Activated T-helper 9 cell treated with anti-CD3 and anti-CD28 coated beads, Interleukin-2, amount 50 U/mL, for 16 hours (primary cell): ENCODE measurements at places on chromosomes 7 and 10.

DNA sequence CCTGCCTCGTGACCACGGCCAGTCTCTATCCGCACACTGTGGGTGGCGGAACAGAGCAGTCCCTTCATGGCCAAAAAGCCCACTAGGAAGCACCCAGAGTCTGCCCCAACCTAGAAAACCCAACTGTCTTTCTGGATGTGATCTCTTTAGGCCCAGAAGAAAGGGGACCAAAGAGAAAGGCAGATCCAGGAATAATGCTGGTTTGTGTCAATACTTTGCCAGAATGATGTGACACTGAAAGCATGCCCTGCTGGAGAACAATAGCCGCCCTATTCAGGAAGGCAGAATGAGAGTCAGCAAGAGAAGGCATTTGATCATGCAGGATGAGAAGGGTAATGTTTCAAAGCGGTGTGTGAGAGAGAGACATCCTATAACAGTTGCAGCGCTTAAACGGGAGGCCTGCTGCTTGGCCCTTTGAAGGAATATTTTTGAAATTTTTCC, 274.7 kb downstream of the USP6NL start:
- no peak for DNase-seq

GRCh38 chr10:29176845-29177832, 111.7 kb upstream of the LYZL1 start:
- no peak for DNase-seq

DNA sequence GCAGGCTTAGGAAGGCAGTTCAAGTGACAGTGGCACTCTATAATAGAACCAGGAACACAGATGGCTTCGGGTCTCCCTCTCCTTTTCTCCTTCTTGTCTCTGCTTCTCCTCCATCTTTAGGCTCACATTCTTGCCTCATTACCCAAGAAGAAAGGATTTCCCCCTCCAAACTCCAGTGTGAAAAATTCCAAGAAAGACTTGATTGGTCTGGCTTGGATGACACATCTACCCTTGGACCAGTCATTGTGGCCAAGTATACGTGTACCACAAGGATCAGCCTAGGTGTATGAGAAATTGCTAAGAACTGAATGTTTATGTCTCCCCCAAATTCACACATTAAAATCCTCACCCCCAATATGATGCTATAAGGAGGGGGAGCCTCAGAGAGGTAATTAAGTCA, 53.9 kb downstream of the PRTFDC1 start:
- no peak for DNase-seq

DNA sequence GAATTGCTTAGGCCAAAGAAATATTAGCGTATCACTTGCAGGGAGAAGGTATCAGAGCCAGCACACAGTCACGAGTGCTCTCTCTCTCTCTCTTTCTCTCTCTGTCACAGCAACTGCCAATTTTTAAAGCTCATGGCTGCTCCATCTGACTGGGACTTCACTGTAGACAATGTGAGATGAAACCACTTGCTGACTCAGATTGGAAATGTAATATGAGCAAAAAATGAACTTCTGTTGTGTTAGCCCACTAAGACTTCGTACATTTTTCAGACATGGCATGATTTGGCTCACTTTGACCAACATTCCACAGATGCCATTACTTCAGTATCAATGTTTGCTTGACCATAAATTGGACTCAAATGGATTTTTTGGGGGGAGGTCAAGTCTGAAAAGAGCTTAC, 68.1 kb downstream of the DGKB start:
- DNase-seq: no peak

DNA sequence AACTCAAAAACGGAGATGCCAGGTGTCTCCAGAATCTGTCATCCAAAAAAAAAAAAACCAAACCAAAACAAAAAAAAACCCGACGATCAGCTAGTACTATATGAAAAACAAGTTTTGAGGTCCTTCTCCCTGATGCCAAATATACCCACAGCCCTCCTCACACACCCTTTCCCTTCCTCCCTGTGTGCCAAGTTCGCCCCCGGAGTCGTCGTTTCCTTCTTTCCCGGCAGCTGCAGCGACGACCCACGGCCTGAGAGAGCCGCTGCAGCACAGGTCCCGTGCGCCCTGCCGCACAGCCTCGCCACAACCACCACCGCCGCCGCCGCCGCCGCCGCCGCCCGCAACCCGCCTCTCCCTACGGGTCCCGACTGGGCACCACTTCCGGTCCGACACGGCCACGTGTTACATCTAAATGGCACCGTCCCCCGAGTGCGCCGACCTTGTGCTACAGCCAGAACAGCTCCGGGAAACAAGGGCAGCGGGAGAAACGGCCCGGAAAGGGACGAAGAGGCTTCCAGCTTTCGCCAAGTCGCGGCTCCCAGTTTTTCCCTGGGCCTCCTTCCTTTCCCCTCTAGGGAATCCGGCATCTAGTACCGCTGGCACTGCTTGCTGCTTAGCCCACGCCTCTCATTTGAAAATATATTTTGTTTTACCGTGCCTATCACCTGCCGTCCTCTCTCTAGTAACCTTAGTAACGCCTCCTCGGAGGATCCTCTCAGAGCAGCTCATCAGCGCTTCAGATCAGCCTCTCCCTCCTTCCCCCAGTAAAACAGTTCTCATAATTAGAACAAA, at the start of gene FRA10AC1:
Gene FRA10AC1 (minus strand): TSS at position 383 of the 792 bp plus-strand sequence. CDS start 2,486 bp downstream, outside the sequence.
- peak; percentile 81 for DNase-seq

DNA sequence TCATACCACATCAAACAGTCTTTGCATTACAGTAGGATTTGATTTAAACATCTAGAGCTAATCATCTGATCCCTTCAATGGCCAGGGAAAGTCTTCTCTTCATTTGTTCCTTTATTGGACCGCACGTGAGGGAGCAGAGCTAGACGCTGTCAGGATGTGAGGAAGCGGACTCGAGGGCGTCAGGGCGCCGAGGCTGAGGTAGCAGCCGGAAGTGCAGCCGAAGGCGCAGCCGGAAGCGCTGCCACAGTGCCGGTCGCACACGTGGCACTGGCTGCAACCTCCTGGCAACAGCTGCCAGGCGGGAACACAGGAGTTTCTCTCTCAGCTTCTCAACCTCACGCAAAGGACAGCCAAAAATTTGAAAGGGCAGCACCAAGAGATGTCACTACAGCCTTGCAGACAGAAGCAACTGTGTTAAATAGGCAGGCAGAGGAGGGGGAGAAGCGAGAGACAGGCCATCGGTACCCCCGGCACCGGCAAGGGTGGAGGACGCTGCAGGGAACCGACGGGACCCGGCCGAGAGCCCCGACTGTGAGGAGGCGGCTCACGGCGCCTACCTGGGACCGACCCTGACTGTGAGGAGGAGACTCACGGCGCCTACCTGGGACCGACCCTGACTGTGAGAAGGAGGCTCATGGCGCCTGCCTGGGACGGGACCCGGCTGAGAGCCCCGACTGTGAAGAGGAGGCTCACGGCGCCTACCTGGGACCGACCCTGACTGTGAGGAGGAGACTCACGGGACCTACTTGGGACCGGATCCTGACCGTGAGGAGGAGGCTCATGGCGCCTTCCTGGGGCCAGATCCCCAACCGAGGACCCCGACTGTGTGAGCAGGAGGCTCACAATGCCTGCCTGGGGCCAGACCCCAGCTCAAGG, 32.3 kb downstream of the VIPR2 start:
- DNase-seq: no peak

DNA sequence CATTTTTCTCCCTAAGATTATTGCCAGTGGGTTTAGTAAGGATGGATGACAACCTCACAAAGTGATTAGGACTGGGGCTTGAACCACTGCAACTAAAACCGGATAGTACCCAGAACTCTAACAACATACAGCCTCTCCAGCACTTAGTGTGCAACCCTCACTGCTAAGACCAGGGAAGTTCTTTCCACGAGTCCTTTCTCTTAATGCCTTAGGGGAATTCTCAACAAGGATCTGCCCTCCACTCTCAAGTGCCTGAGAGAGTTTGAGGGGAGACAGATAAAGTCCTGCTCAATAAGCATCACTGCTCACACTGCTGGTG, 104.6 kb downstream of the NRP1 start:
- DNase-seq: no peak

- no peak for DNase-seq
These were observed 478.5 kb downstream of the KIF20B start for GRCh38 chr10:90179696-90180407.

- no peak for DNase-seq
These were observed 52.8 kb upstream of the SEC61G start for GRCh38 chr7:54811846-54812254.

GRCh38 chr10:7188456-7189050, 222.3 kb downstream of the SFMBT2 start:
- DNase-seq: no peak

- DNase-seq: no peak
These were observed 321.5 kb upstream of the NRP1 start for GRCh38 chr10:33655921-33656320.

- DNase-seq: no peak
These were observed at the start of gene HOGA1 for GRCh38 chr10:97584060-97584797. Gene HOGA1 (plus strand): TSS chr10:97584389. CDS start chr10:97584704, 315 bp downstream.

- DNase-seq: no peak
These were observed 161.5 kb upstream of the ZNF804B start for GRCh38 chr7:88597941-88598425.

GRCh38 chr10:86401588-86402282, 35.1 kb upstream of the GRID1 start:
- DNase-seq: no peak

DNA sequence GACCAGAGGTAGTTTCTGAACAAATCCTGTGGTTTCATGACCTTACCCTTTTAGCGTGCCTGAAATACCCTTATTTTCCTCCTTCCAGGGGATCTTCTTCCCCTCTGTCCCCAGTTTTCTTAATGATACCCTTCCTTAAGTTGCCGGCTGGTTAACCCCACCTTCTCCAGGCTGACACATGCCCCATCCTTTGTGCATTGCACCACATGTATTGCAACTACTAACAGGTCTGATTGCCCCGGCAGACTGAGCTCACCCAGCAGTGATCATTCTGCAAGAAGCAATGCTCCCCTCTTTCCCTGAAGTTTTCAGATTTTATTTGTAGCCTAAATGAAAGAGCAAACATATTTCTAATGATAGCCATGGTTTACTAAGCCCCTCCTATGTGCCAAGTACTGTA, 108.2 kb downstream of the HIP1 start:
- no peak for DNase-seq

- DNase-seq: no peak
These were observed 13.9 kb downstream of the PARD3 start for GRCh38 chr10:34801097-34801733.

GRCh38 chr7:2280424-2280823, 33.8 kb downstream of the SNX8 start:
- DNase-seq: no peak

DNA sequence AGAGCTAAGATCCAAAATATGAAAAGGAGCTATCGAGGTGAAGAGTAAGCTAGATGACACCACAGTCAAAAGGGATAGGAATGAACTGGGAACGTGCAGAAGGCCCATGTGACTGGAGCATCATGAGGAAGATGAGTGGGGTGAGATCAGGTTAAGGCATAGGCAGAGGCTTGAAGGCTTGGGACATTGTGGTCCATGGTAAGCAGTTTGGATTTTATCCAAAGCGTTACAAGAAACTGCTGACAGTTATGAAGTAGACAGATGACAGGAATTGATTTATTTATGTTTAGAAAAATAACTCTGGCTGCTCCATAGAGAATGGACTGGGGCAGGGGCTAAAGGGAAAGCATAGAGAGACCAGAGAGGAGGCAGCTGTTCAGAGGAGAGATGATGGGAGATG, 18.1 kb upstream of the PANK1 start:
- no peak for DNase-seq

DNA sequence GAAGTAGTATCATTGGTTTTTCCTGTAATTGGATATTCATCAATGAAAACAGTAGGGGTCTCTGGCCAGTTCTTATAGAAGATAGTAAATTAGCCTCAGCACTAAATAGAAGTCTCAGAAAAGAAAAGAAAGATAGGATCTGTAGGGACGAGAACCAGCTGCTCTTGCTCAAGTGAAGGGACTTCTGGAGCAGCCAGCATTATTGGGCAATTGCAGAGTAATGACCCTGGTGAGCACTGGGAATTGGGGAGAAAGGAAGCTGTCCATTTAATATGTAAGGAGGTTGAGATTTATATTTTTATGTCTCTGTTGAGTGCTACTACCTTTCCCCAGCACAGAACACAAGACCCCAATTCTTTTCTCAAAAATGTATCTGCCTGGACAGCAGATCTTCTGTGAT, 61.2 kb upstream of the WNT16 start:
- DNase-seq: no peak

- DNase-seq: no peak
These were observed 107.0 kb downstream of the FAM53B start for GRCh38 chr10:124637091-124637700.

DNA sequence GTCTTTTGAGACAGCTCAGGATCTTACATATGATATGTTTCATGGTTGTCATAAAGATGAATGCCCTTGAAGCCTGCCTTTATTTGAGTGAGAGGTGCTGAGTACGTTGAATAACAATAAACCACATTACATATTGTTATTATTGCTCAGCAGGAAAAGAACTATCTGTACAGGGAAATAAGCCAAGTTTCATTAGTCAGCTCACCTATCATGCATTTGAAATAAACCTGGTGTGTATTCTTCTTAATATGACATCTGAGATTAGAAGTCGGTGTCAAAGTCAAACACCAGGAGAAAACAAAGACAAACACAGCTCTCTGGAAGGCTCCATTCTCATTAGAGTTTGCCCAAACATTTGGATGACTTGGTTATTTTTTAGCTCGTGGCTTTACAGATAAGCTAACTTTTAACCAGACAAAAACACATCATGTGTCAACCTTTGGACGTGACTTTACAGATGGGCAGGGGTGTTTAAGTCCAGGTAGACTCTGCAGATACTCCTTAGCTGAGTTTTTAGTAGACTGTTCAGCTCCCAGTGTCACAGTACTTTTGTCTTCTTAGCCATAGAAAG, 71.2 kb upstream of the AOAH start:
- DNase-seq: no peak

GRCh38 chr10:44948642-44949041, 11.0 kb upstream of the RASSF4 start:
- no peak for DNase-seq

GRCh38 chr10:94997741-94998174, 59.3 kb downstream of the CYP2C9 start:
- DNase-seq: no peak

GRCh38 chr7:69893906-69894305, 295.6 kb downstream of the AUTS2 start:
- no peak for DNase-seq

DNA sequence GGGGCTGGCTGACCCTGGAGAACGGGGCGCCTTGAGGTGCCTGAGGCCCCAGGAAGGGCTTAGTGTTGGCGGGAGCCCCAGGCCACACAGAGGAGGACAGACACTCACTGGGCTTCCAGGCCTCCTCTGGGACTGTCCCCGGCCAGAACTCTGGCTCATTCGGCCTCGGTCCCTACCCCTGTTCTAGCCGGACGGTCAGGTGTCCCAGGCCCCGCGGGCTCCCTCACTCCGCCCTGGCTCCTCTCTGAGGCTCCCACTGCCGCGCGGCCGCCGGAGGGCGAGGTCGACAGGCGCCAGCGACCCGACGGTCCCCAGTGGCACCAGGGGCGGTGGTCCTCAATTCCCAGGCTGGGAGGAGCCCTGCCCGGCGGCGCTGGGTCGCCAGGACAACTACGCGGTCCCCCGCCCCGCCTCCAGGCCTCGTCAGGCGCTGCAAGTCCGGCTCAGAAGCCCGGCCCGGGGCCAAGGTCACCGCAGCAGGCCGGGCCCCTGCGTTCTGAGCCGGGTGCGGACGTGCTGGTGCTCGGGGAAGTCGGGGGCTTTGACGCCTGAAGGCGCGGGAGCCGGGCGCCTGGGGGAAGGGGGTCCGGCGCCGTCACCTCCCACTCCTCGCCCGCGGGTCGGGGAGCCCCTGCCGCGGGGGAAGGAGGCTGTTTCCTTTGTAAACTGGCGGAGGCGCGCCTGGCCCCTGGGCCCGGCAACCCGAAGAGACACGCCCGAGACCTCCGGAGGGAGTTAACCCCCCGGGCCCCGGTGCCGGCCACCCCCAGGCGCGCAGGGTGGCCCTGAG, 1.1 kb upstream of the PWWP2B start:
- DNase-seq: no peak
